ENCODE measurements at places on chromosomes 16 and 17.

GRCh38 chr16:30065943-30066760 lies 592 bp downstream of the ALDOA start:
- DNase-seq, result no peak

DNA sequence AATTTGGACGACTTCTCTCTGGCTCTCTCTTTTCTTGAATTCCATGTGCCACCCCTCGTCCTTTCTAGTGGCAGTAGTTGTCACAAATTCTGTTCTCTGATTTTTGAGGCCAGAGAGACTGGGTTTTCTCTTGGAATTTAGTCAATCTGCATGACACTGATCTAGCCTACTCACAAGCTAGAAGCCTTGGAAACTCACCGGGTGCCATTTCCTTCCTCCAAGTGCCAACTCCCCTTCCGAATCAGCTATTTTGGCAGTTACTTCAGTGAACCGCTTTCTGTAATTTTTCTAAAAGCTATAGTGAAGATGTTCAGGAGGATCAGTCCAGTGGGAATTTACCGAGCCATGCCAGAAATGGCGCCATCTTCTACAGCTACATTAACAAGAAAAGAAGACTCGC lies 228.9 kb downstream of the PMP22 start:
- no peak for DNase-seq

DNA sequence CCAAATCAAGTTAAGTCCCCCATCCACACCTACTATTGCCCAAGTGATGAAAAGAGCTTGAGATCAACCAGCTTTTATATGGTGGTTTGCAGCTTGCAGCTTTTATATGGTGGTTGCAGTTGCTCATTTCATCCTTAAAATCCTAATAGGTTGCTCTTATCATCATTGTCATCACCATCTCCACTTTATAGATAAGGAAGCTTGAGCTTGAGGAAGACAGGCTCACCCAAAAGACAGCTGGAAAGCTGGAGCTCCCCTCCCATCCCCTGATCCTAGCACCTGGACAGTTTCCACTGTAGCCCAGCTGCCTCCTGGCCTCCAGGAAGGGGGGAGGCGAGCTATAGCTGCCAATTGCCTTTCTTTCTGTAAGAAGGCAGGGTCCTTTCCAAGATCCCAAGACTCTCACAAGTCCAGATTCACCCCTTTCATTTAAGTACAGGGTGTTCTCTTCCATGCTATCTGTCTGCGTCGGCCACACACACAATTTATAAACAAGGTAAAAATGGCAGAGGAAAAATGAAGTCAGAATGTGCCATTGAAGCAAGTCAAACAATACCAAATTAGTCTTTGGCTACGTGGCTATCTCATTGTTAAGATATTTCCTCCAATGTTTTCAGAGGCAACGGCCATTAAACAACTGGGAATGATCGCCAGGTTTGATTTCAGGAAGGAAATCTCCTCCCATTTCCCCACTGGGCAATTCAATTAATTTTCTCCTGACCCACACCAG lies 63.3 kb downstream of the PECAM1 start:
- DNase-seq, result no peak

- no peak for DNase-seq
These were observed 4.6 kb upstream of the KCNJ16 start for GRCh38 chr17:70070305-70071027.

Measured in AG04449 (cell line).